ENCODE measurements at places on chromosomes 6 and 20.

DNA sequence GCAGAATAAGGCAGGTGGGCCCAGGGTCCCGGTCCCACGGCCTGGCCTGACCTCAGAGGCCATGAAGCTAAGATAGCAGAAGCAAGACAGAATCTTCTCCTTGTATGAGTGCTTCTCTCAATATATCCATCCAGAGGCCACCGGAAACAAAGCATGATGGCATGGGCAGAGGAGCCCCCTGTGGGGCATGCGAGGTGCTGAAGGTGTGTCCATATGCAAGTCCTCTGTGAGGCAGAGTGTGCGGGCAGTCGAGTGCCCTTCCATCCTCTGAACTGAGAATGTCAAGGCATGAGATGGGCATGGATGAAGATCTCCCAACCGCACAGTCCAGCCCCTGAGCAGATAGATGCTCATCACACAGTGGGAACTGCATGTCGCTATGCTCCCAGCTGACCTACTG lies 9.8 kb upstream of the GGTLC1 start:
- DNase-seq, result no peak

DNA sequence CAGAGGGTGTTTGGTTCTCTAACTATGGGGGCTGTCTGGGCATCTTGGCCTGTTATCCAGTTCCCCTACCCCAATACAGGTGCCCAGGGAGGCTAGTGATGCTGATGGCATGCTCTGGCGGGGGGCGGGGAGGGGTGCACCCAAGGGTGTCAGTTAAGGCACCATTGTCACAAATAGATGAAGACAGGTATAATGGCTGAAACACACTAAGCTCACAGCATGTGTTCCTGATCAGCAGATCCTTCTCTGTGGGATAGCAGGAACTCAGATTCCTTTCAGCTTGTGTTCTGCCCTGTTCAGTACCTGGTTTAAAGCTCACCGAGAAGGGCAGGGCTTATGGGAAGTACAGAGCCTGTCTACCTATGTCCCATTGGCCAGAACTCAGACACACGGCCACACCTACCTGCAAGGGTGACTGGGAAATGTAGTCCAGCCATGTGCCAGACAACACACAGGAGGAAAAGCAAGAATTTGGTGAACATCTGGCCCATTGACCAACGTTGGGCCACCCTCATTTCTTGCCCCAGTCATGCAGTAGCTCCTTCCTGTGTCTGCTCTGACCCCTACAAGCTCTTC lies 3.4 kb upstream of the RSPO4 start:
- DNase-seq, result no peak

DNA sequence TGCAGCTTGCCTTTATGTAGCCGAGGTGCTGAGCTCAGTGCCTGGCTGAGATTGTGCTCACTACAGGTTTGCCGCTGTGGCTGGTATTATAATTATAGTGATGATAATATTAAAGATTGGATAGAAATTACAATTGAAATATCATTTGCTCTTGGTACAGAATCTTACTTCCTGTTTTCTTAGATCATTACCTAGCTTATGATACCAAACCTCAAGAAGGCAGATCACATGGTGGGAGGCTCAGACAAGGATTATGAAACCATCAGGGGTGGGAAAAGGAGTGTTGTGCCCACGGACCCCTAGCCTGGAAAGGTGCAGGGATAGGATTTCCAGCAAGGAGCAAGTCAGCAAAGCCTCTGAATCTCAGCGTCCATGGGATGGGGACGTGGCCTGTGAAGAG lies 70.6 kb downstream of the IGF2R start:
- DNase-seq, result no peak

- no peak for DNase-seq
These were observed 34.7 kb upstream of the ADGRF4 start for GRCh38 chr6:47663462-47664216.

DNA sequence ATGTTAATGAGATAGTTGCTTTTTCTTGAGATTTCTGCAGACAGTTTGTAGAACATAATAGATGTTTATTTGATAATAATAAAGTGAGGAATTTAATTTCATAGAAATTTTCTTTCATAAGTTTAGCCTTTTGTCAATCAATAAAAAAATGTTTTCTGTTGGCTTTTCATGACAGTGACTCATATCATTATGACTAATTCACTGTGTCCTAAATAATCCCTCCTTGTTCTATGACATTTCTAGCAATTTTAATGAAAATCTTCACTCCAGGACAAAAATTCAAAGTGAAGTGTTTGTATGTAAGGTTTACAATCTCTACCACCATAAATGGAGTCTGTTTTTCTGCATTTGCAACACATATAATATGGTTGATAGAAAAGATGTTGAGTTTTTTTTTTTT lies 109.9 kb downstream of the UTRN start:
- DNase-seq, result no peak

- DNase-seq, result no peak
These were observed 265.8 kb upstream of the PLCB4 start for GRCh38 chr20:8803065-8803464.

DNA sequence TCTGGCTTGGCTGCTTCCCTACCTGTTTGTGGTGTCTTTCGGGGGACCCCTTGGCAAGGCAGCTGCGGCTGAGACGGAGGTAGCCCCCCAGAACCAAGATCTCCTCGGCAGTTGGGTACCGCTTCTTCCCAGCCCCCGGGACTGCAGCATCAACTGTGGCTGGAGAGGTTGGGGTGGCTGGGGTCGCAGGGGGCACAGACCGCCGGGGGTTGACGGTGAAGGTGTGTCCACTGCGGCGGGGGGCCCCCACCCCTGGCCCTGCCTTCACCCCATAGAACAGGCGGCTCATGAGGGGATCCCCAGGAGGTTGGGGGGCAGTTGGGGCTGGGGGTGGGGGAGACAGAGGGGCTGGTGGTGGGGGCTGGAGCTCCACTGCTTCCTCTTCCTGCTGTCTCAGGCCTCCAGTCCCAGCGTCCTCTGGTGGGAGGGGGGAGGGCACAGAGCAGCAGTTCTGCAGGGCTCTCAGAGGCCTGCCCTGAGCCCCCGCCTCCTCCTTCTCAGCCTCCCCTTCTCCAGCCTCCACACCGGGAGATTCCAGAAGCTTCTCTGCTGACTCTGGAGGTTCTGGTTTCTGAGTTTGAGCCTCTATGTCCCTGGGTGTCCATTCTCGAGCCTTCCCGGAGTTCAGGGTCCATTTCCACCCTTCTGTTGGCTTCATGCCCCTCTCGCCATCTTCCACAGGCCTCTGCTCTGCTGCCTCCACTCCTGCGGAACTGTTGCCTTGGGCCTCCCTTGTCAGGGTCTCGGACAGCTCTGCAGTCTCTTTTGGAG lies 1.9 kb downstream of the PPP1R18 start:
- DNase-seq, result no peak

GRCh38 chr6:56046576-56046975 lies 171.2 kb upstream of the BMP5 start:
- no peak for DNase-seq

- no peak for DNase-seq
These were observed 509.2 kb downstream of the FRK start for GRCh38 chr6:115551527-115551926.

DNA sequence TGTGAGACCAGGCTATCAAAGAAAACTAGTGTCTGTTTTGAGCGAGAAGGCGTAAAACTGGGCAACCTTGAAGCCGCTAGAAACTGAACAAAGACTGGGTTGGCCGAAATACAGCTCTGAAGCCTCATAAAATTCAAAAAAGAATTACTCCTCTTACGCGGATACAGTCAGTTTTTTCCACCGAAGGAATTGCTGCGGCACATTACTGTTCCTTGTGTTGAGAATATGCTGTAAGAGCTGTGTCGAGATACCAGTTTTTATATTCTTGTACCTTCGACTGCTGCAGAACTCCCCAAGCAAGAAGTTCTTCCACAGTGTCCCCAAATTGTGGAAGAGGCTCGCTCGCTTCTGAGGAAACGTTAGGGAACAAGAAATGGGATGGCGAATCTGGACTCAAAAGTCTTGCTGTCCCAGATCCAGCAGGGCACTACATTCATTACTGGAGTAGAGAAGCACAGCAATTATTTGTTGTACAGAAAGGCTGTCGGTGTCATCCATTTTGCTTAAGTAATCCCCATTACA lies 523 bp upstream of the COX7A2 start:
- no peak for DNase-seq

- DNase-seq, result no peak
These were observed 94.2 kb upstream of the SCP2D1 start for GRCh38 chr20:18719426-18719825.

- DNase-seq, result no peak
These were observed 74.9 kb downstream of the FYN start for GRCh38 chr6:111798281-111798725.

- DNase-seq, result no peak
These were observed 9.9 kb upstream of the MMP9 start for GRCh38 chr20:45998761-45999160.

GRCh38 chr6:142009647-142010046 lies 123.1 kb upstream of the GJE1 start:
- no peak for DNase-seq

GRCh38 chr6:17470938-17471327 lies 77.5 kb downstream of the CAP2 start:
- DNase-seq, result no peak

- DNase-seq, result no peak
These were observed 297.8 kb downstream of the ZFAND3 start for GRCh38 chr6:38117281-38117680.

DNA sequence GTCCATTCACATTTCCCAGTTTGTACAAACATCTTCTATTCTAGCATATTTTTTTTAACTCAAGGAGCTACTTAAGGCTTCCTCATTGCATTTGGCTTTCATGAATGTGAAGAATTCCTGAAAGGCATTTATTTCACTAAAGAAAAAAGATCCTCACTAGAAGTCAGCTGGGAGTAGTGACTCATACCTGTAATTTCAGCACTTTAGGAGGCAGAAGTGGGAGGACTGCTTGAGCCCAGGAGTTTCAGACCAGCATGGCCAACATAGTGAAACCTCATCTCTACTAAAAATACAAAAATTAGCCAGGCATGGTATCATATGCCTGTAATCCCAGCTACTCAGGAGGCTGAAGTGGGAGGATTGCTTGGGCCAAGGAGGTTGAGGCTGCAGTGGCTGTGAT lies 30.9 kb upstream of the XRN2 start:
- no peak for DNase-seq

DNA sequence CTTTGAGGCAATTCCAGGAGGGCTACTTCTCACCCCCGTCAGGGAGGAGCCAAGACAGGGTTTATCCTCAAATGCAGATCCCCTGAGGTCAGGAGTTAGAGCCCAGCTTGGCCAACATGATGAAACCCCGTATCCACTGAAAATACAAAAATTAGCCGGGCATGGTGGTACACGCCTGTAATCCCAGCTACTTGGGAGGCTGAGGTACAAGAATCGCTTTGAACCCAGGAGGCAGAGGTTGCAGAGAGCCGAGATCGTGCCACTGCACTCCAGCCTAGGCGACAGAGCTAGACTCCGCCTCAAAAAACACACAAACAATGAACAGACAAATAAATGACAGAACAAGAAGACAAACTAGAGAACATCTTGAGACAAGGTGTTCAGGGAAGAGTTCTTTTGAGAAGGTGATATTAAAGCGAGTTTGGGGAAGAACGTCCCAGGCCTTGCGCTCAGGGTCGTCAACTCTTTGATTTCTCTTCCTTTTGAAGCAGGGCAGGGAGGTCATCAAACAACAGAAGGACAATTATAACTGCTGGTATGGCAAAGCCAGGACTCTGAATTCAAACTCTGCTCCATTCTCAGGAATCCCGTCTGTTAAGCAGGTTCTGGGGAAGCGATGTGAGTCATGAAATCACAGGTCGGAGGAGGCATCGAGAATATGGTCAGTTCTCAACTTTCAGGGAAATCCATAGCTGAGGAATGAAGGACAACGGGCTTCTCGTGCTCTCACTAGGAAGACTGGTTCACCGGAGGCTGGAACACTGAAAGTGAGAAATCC lies 1.4 kb upstream of the RALY start:
- DNase-seq, result no peak

DNA sequence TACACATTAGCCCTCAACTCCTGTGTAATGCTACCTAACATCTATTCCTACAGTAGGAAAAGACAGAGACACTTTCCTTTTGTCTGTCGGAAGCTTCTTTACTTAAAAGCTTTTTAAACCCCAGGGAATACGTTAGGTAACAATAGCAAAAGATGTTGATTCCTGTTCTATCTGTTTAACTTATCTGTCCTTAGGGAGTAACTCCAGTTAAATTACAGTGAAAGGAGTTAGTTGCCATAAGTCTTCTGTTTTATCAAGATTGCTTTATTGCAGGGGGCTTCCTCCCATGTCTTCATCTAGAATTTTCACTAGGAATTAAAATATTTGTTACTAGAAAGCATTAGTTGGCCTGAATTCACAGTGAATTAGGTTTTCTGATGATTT lies 26.2 kb downstream of the TOP1 start:
- DNase-seq, result no peak

DNA sequence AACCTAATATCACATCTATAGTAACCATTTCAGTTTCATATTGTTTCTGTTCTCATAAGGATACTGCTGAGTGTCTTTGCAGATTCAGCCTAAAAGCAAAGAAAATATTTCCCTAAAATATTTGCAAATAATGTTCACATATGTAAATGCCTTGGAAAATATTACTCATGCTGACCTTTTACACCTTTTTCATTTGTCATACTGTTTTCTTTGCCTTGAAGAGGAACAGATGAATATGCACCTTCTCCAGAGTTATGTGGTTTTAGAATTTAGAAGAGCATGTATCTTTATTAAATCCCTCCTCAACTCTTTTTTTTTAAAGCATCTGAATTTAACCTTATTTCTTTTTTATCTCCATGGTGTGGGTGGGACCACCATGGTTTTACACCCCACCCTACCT lies 32.5 kb downstream of the NDUFAF5 start:
- no peak for DNase-seq

DNA sequence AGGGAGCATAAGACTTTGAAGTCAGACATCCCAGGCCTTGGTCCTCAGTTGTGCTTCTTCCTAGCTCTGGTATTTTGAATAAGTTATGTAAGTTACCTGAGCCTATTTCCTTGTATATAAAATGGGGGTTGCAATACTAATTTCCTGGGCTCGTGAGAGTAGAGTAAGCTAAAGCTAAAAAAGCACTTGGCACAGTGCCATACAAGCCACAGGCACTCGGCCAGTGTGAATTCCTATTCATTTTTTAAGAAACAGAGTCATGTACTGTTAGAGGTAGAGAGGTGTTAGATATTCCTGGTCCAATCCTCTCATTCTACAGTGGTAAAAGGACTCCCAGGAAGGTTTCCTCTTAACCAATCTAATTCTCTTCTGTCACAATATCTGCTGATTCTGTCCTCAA lies 79.6 kb upstream of the EPB41L1 start:
- DNase-seq, result no peak

DNA sequence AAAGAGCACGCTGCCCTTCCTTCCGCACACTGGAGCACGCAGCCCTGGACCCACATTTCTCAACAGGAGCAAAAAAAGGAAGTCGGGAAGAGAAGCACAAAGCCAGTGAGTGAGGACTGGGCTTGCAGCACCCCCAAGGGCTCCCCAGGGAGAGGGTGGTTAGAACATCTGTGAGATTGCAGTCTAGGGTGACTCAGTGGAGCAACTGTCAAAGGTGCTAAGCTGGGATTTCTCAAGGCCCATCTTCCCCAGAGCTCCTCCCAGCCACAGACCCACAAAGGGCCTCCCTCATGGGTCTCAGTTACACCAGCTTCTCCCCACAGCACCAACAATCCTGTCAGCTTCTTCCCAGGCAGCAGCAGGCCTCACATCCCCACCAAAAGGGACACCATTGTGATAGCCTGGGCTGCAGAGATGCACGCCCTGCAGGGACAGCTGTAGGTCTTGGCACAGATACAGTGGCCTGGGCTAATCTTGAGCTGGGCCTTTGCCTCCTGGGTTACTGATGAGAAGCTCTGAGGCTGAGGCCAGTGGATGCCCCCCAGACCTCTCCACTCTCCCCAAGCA lies 39.6 kb upstream of the CD93 start:
- no peak for DNase-seq

GRCh38 chr20:11438412-11438811 lies 479.3 kb upstream of the BTBD3 start:
- DNase-seq, result no peak
